Hindlimb muscle (tissue), 1 donor: ENCODE measurements at places on chromosomes 6 and 20. TPM values are rescaled to one million over a fixed set of nuclear protein-coding genes. Genes with fewer than 3 reads are reported as not detected.

The EBF4 gene
- 6.9 TPM for polyA plus RNA-seq

DNA sequence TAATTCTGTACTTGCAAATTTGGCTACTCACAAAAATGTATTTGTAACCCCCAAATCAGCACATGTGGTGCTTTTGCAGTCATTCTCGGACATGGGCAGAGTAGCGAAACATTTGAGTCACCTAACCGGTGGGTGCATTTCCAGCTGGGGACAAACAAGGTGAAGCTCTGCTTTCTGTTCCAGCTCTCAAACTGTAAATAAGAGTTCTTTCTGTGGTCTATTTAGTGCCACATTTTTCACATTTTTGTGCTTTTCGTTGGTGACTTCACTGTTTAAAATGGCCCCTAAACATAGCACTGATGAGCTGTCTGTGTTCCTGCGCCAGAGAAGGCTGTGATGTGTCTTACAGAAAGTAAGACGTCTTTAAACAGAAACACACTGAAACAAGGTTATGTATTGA, 244.5 kb downstream of the CDC5L start:
- DNase-seq, result no peak

DNA sequence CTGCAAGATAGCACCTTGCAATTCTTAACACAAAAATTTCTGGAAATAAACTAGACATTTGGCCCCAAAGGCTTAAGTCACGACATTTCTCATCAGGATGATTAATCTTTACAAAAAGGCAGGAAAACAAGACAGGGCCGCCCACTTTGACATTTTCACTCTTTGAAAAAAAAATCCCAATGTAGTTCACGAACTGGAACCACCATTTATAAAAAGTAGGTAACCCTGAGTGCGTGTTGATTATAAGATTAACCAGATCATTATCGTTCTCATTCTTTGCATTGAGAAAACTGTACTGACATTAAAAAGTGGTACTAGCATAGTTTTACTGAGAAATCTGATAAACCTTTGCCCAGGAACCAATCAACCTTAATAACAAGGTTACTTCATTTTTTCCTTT, 108.8 kb downstream of the HUS1B start:
- DNase-seq, result no peak

The ARMC12 gene
- 0.67 TPM for polyA plus RNA-seq

DNA sequence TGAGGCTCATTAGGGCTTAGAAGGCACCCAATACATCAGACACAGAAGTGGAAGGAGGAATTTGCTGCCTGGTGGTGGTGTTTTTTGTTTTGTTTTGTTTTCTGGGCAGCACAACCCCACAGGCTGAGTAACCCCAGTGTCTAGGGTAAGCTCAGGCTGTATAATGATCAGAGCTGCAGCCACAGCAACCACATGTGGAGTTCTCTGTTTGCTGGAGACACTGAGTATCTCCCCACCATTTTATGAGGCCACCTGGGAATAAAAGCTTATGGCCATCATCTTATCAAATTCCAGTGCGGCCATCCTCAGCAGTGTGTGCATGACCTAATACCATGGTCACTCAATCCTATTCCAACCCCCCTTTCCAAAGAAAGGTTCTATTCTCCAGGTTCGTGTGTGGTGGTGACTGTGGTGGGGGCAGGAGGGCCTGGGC, 3.4 kb upstream of the DLL1 start:
- no peak for DNase-seq

- no peak for DNase-seq
Measured at GRCh38 chr6:157272372-157272771, 50.9 kb downstream of the TMEM242 start.

DNA sequence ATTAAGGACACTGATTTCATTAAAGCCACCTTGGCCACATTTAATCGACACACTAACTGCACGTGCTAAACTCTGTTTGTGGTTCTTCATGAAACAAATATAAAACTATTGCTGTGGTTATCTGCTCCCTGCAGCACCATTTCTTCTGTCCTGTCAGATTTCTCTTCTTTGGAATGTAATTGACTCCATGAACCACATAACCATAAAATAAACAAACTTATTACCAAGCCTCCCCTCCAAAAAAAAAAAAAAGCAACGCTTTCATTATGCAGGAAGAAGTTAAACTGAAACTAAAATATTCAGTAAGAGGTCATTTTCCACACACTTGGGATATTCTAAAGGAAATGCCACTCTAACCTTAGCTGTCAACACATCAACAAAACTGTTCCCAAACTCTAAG, 319.1 kb upstream of the NT5E start:
- DNase-seq, result no peak

The MRS2 gene
- polyA plus RNA-seq, result 19.0 TPM

The MBOAT1 gene
- polyA plus RNA-seq, result 4.6 TPM

The TGM3 gene
- polyA plus RNA-seq, result 0.61 TPM

- peak; percentile 68 for DNase-seq
Measured at GRCh38 chr6:32415521-32416019, 8.6 kb upstream of the BTNL2 start.

The TMEM217 gene
- polyA plus RNA-seq, result 0.72 TPM

The OPRM1 gene
- not detected for polyA plus RNA-seq

The PCSK2 gene
- 0.71 TPM for polyA plus RNA-seq

- DNase-seq, result no peak
Measured at GRCh38 chr6:136751991-136752390, 40.3 kb downstream of the MAP3K5 start.

- DNase-seq, result no peak
Measured at GRCh38 chr20:37699202-37699601, 5.4 kb downstream of the CTNNBL1 start.

The PXDC1 gene
- polyA plus RNA-seq, result 19.6 TPM

GRCh38 chr6:155377061-155377460, 62.8 kb upstream of the TFB1M start:
- DNase-seq, result no peak

GRCh38 chr6:25035512-25036435, 100.0 kb upstream of the RIPOR2 start:
- DNase-seq, result no peak

DNA sequence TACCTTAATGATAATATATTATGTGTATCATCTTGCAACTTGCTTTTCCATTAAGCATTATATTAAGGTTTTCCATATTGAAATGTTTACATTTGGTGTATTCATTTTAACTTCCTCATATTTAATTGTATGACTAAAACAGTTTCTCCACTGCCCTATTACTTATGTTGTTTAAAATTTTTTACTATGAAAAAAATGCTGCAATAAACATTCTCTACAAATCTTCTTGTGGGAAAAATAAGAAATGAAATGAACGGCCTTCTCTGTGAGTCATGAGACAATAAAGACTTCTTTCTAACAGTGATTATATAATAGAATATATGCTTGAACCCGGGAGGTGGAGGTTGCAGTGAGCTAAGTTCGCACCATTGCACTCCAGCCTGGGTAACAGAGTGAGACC, 25.5 kb downstream of the FASTKD5 start:
- DNase-seq, result no peak

- DNase-seq, result no peak
Measured at GRCh38 chr6:146697921-146698320, 99.1 kb downstream of the ADGB start.

The NOX3 gene
- not detected for polyA plus RNA-seq

- no peak for DNase-seq
Measured at GRCh38 chr6:79246891-79247290, 12.4 kb upstream of the HMGN3 start.

DNA sequence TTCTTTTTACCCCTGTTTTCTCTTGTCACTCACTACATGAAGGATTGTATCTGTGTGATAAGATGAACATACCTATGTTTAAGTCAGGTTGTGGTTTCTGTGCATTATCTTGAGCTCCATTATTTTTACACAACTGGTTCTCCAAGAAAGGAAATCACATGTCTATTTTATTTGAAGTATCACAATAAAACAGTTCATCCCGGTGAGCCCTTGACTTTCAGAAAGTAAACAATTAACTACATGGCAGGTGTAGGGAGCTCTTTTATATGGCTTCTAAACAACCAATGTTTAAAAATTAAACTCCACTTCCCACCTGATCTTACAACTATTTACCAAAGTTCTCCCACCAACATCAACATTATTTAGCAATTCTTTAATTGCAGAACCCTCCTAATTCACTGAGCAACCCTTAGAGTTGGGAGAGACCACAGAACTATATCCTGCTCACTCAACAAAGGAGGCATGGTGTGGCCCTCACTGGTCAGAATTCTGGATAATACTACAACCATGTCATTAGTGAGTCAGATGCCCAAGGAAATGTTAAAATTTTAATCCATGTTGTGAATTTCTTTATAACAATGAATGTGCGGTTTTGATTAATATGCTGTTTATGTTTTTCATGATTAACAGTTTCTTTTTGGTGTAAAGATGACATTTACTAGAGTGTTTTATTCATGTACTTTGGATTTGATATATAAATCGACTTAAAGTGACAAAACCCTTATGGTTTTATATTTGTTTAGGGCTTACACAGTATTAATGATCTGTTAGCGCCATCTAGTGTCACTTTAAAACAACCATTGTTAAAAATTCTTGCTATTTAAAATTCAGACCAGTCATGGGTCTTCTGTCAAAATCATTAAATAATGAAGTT, 50.0 kb upstream of the SCGN start:
- peak; percentile 47 for DNase-seq

DNA sequence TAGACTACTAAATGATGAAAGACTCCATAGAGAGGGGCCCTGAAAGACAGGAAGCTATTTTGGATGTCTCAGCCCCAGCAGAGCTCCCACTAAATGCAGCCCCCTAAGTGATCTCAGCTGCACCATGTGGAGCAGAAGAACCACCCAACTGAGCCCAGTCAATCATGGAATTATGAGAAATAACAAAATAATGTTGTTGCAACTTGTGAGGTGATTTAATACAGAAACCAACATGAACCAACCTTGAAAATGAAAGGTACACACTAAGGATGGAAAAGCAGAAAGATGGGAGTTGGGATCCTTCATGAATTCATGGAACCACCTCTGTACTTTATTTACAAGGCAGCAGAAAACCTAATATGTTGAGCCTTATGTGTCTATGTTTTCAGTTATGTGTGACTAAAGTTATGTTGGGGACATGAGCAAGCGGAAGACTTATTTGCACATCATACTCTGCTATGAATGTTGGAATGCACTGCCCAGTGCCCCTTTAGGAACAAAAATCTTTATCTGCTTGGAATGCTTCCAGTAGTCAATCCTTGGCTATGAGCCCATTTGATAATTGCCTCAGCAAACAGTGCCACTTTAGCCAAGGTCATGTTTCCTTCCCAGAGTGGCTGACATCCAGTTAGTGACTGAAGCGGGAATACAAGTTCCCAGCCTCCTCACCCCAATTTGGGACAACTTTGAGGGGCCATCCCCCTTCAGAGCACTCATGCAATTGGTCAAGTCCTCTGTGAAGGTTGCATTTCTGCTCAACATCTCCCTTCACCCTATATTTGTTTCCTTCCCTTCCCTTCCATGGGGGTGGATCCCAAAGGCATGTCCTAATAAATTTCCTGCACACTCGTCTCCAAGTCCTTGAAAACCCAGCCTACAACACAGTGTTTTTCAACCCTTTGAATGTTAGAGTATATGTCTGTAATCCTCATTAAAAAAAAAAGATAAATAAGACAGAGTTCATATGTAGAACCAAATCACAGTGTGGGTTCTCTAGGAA, 18.4 kb downstream of the TP53RK start:
- DNase-seq, result no peak

The TREML2 gene
- 0.08 TPM for polyA plus RNA-seq

The GCNT2 gene
- 2.5 TPM for polyA plus RNA-seq

The GPLD1 gene
- polyA plus RNA-seq, result 2.4 TPM

- peak; percentile 24 for DNase-seq
Measured at GRCh38 chr6:106997392-106998158, 23.0 kb upstream of the CD24 start.

GRCh38 chr6:13511913-13512717, 24.7 kb upstream of the GFOD1 start:
- DNase-seq, result no peak

GRCh38 chr6:165222315-165223025, 86.9 kb downstream of the C6orf118 start:
- no peak for DNase-seq

GRCh38 chr6:19299129-19299528, 538.0 kb upstream of the ID4 start:
- DNase-seq, result no peak

GRCh38 chr6:12884983-12885382, 168.4 kb downstream of the PHACTR1 start:
- no peak for DNase-seq

The SLC17A1 gene
- not detected for polyA plus RNA-seq

GRCh38 chr6:4253604-4254231, 118.3 kb upstream of the ECI2 start:
- DNase-seq, result peak; percentile 77

GRCh38 chr6:99151634-99152346, 197.7 kb downstream of the FAXC start:
- no peak for DNase-seq

GRCh38 chr20:21518292-21518991, 4.6 kb upstream of the NKX2-2 start:
- no peak for DNase-seq

GRCh38 chr6:168240160-168240559, 79.4 kb downstream of the DACT2 start:
- no peak for DNase-seq

- no peak for DNase-seq
Measured at GRCh38 chr20:15205028-15205427, 867.6 kb upstream of the FLRT3 start.

DNA sequence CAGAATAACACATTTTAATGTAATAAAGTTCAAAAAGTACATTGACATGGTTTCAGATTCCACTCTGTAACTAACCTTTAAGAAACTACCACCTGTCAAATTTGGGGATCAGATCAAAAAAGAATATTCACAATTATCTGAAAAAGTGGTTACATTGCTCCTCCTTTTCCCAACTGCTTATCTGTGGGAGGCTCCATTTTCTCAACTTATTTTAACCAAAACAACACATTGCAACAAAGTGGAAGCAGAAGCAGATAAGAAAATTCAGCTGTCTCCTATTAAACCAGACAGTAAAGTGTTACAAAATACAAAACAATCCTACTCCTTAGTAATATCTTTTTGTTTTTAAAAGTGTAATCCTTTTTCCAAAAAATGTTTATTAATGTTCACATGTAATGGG, 61.4 kb downstream of the PDSS2 start:
- no peak for DNase-seq

- no peak for DNase-seq
Measured at GRCh38 chr6:28802417-28803336, 121.1 kb downstream of the TRIM27 start.
